ENCODE measurements at places on chromosomes 3 and 15.

- no peak for DNase-seq
These were observed 141.2 kb upstream of the SLC7A14 start for GRCh38 chr3:170726976-170727661.

- DNase-seq = no peak
These were observed 17.0 kb downstream of the XXYLT1 start for GRCh38 chr3:195253923-195254432.

DNA sequence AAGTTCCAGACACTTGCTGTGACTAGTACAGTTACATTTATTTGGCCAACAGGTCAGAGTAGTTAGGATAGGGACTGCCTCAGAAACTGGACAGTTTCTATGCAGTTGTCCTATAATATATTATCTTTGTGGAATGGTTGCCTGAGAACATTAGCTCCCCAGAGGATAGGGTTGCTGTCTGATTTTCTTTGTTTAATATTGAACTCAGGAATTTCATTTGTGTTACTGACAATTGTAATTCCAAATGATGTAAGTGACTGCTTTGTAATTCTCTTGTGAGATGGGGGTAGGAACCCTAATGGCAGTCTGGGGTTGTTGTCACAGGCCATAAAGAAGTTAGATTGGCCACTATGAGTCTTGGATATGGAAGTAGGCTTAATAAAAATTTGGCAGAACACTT, 2.2 kb downstream of the NXPE3 start:
- DNase-seq = no peak

DNA sequence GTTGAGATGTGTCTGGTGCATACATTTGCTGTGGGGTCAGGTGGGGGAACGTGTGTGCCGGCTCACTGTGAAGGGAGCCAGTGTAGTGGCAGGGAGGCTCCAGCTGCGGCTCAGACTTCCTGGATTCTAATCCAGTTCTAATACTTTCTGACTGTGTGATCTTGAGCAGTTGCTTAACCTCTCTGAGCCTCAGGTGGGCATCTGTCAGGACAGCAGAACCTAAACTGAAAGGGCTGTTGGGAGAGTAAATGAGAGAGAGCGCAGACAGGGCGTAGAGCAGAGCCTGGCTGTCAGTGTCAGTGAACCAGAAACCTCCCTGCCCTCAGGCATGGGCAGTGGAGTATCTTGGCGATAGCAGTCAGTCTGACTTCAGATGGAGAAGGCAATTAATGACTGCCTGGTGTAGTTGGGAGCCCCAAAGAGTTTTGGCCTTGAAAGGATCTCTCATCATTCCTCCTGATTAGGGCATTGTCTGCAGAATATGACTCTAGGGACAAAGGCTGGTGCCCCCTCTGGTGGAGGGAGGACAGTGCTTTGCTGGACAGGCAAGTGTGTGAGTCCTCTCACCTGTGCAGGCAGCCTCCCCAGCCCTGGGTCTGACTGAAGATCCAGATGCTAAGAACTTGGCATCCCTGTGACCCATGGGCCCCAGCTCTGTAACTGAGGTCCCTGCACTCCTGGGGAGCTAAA, 9.6 kb downstream of the KBTBD13 start:
- no peak for DNase-seq

GRCh38 chr3:189049458-189050236, 122.1 kb upstream of the TPRG1 start:
- DNase-seq = peak; percentile 67

- DNase-seq = no peak
These were observed 356.4 kb downstream of the MFSD1 start for GRCh38 chr3:159158213-159158612.

DNA sequence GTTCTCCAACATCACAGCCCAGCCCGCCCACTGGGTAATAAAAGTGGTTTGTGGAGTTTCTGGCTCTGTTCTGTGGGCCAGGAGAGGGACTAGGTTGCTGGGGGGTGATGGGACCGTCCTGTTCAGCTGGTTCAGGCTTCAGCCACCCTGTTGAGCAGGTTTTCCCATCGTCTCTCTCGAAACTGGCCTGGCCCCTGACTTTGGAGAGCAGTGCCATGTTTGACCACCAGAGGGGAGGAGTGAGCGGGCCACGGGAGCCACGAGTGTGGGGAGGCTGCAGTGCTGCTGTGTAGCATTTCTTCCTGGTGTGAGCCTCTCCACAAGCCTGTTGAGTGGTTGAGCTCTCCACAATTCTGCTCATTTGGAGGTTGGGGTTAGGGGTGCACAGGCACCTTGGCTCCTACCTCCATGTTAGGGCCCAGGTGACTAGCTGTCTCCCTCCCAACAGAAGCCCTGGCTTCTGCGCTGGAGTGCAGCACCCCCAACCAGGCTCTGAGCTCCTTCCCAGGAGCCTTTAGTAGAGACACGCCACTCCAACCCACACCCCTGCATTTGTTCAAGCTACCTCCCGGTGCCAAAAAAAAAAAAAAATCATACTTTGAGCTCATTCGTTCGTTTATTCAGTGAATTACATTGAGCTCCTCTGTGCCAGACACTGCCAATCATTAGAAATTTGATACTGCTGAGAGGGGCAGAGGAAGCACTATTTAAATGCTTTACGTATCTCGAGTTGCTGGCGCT, 13.9 kb downstream of the SPINT1 start:
- DNase-seq = peak; percentile 91

DNA sequence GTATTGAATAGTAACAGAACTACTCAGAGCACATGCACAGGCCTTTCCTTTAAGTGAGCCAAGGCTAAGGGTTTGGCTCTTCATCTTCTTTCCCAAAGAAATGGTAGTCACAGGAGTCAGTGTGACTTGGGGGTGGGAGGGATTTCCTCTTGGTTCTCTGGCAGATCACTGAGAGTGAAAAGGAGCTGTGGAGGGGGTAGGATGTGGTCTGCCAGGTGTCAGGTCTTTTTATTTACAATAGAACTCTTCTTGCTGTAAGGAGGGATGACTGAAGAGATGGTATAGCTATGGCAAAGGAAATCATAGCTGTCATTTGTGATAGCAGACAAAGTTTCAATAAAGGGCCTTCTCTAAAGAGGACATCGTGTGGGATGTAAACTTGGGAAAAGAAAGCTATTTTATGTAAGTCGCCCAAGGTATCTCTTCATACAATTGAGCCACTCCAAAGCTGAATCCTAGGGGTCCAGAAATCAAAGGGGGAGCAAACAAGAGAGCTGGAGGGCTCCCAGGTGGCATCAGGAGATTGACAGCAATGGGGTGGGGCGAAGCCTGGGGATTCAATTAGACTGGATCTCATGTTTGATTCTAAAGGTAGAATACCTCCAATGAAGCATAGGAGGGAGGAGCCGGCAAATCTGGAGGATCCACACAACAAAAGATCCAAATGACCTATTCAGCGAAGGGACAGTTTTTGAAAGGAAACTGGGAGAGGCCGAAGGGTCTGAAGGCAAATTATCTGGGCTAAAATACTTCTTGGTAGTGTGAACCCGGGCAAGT, 20.0 kb upstream of the CHD2 start:
- DNase-seq = no peak

DNA sequence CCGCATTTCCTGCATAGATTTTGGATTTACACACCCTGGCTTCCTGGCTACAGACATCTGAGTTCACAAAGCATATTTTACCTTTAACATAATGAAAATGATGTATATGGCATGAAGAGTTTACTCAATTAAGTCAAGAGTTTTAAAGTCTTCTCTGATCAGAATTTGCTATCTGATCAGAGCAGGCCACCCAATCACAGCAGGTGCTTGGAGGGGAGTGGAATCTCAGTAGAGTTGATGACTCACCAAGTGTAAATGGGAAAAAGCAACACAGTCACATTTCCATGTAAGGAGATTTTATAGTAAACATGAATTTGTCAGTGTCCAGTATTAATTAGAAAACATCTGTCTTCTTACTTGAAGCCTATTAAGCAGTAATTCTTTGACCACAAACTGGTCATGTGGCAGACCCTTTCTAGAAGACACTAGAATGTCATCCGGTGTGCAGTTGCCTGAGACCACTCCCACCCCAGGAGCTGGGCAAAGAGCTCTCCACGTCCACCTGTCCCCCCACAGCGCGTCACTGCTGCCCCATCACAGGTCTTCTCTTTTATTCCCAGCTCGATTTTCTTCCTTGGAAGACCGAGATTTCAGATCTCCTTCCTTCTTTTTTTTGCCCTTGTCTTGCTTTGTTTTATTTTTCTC, 10.8 kb downstream of the MESD start:
- DNase-seq = no peak

GRCh38 chr3:111151438-111151837, 79.8 kb downstream of the NECTIN3 start:
- DNase-seq = no peak

Data from activated effector memory CD4-positive, alpha-beta T cell treated with anti-CD3 and anti-CD28 coated beads, Interleukin-2, amount 50 U/mL, for 16 hours (primary cell).